ENCODE measurements at places on chromosomes 6 and 20.

DNA sequence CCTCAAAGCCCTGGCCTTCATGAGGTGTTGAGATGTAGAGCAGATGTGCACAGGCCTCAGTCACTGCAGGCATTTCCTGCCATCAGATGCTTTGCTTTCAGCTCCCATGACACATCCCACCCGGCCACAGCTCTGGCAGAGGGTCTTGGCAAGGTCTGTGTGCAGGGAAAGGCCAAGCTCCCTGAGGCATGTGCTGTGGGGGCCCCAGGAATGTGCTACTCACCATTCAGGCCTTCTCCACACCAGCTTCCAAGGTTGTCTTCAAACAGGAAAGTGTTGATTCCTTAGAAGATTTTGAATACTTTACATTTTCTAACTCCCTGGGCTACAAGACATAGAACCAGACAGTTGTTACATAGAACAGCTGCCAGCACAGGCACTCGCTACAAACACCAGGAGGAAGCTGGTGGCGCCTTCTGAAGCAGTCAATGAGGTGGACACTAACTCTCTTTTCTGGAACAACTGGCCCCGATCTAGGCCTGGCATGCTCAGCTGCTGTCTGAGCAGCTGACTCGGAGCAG lies 27.8 kb downstream of the CASS4 start:
- no peak for DNase-seq

GRCh38 chr6:136914947-136915346 lies 7.2 kb upstream of the SLC35D3 start:
- no peak for DNase-seq

- no peak for DNase-seq
Measured at GRCh38 chr20:4633379-4633778, 88.3 kb upstream of the PRND start.

GRCh38 chr6:168440520-168441433 lies at the start of gene SMOC2:
Gene SMOC2, plus strand, starts transcription at chr6:168441184. Its CDS starts 187 bp downstream, at chr6:168441371.
- no peak for DNase-seq

- no peak for DNase-seq
Measured at GRCh38 chr20:57352305-57352704, 1.2 kb downstream of the RAE1 start.

- DNase-seq, result peak; percentile 41
Measured at GRCh38 chr6:158849899-158850806, 31.0 kb upstream of the EZR start.

DNA sequence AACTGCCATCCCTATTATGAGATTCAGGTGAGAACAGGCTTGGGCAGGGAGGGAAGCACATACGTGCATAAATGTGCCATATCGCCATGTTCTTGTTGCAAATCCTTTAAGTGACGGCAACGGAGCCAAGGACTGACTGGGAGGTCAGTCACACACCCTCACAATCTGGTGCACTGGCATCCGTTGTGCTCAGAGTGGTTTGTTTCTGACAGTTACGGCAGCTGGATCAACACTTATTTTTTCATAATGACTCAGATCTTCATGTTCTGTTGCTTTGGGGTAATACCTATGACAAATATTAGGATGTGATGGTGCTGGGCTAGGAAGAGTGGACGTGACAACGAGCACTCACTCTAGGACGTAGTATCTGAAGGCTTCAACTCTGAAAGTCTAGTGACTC lies 56.2 kb upstream of the PREP start:
- no peak for DNase-seq

GRCh38 chr6:139919107-139920026 lies 544.9 kb upstream of the CITED2 start:
- no peak for DNase-seq
